ENCODE measurements at places on chromosomes 7 and 10.

GRCh38 chr7:76515999-76516443 lies 5.7 kb downstream of the UPK3B start:
- no peak for DNase-seq

- no peak for DNase-seq
Measured at GRCh38 chr10:75660823-75661222, 229.4 kb downstream of the LRMDA start.

- DNase-seq: no peak
Measured at GRCh38 chr10:78134773-78135306, 101.2 kb downstream of the RPS24 start.

GRCh38 chr10:84845628-84846261 lies 517.4 kb downstream of the CCSER2 start:
- no peak for DNase-seq

DNA sequence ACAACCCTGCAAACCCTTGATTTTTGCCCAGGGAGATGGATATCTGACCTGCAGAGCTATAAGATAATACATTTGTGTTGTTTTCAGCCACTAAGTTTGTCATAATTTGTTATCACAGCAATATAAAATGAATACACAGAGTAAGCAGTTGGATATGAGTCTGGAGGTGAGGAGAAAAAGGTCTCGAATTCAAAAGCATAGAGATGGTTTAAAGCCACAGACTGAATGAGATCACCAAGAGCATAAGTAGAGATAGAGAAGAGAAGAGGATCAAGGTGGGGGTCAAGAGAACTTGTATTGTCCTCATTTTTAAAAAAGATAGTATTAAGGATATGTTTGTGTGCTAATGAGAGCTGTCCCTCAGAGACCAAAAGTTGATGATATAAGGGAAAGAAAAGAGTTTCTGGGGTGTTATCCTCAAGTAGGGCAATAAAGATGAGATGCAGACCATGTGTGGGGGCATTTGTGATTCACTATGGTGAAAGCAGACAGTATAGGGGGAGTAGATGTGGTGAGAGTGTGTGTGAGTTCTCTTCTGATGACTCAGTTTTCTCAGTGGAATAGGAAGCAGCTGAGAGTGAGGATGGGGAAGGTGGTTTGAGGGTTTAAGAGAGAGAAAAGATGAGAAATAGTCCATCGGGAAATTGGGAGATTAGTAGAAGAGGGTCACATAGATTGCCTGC lies 25.8 kb upstream of the PCGF5 start:
- DNase-seq: no peak

- DNase-seq: no peak
Measured at GRCh38 chr7:155252444-155252887, 45.2 kb upstream of the INSIG1 start.

DNA sequence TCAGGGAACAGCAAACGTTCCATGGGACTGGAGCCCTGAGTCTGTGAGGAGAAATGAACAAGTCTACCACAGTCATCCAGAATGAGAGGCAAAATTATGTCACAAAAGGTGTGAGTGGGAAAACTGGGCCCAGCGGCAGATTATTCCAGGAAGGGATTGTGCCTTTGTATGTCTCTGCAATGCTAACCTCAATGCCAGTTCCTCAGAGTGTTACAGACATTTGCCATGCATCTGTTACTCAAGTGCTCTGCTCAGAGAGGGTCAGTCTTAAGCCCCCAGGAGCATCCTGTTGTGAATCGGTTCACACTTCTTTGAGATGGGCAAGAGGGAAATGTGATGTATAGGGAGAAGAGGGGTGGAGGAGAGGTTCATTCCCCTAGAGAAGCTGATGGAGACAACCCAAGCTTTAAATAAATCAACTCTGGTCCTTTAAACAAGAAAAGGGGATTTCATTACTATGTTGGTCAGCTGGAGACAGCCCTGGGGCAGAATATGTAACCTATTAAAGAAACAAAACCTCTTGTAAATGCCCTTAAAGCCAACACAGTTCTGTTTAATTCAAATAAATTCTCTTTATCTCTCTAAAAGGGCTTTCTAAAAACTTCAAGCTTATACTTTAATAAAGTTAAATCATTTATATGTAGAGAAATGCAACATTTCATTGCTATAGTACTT lies 85.9 kb upstream of the GRB10 start:
- DNase-seq: peak; percentile 4

- no peak for DNase-seq
Measured at GRCh38 chr7:158829021-158829341, 328 bp downstream of the ESYT2 start.

DNA sequence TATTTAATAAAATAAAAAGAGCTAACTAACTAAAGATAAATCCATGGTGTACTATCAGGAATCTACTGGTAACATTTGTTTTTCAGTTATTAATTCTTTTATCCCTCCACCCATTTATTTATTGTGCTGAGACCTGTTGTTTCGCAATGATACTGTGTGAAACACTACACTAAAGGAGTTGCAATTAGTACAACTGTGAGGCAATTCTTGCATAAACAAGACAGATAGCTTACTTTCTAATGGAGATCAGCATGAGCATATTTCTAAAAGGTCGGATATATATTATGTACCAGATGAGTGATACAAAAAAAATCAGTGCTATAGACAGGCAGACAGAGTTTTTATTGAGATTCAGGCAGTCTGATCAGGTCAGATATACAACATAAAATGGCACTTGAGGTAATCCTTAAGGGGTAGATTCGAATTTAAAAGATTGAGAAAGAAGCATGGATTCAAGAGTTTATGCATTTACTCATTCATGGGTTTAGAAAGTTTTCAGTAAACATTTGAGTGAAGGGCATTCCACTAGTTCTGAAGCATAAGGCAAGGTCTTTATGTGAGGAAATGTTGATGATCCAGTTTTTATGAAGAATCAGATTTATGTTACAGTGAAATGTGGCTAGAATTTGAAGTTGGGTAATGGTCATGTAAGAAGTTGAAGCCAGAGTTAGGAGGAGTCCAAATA lies 147.6 kb downstream of the POLR1F start:
- DNase-seq: no peak

DNA sequence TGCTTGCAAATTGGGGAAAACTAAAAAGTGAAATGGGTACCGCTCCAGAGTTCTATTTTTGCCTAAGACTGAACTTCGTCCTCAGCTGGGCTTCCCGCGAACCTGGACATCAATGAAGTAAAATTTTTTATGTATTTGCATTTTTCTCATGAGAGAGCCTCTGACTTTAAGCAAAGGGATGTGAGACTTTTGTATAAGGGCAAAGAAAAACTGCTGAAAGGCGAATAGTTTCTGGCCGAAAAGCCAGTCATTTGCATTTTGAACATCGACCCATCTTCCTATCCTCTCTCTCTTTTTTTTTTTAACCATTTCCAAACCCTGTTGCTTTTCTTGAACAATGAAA lies 573 bp downstream of the PMPCB start:
- no peak for DNase-seq

DNA sequence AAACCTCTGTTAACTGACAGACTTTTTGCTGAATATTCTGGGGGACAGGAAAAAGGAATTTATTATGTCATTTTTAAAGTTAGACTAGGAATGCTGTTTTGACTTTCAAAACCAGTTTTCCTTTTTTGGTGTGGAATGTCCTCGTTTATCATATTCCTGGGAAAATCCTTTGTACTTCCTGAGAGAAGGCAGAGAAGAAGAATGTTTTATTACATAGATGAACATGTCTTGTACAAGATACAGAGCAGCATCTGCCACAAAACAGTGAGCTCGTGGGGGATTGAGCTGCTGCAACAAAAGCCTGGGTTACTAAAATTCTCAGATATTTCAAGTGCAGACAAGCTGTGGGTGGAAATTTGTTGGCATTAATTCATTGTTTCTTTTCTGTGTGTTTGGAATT lies 20.2 kb downstream of the MCU start:
- no peak for DNase-seq

GRCh38 chr10:75111907-75112679 lies 637 bp downstream of the SAMD8 start:
- DNase-seq: peak; percentile 58

GRCh38 chr10:88680958-88681357 lies 16.7 kb downstream of the LIPF start:
- DNase-seq: no peak

- DNase-seq: no peak
Measured at GRCh38 chr7:22184549-22185199, 172.3 kb downstream of the RAPGEF5 start.

DNA sequence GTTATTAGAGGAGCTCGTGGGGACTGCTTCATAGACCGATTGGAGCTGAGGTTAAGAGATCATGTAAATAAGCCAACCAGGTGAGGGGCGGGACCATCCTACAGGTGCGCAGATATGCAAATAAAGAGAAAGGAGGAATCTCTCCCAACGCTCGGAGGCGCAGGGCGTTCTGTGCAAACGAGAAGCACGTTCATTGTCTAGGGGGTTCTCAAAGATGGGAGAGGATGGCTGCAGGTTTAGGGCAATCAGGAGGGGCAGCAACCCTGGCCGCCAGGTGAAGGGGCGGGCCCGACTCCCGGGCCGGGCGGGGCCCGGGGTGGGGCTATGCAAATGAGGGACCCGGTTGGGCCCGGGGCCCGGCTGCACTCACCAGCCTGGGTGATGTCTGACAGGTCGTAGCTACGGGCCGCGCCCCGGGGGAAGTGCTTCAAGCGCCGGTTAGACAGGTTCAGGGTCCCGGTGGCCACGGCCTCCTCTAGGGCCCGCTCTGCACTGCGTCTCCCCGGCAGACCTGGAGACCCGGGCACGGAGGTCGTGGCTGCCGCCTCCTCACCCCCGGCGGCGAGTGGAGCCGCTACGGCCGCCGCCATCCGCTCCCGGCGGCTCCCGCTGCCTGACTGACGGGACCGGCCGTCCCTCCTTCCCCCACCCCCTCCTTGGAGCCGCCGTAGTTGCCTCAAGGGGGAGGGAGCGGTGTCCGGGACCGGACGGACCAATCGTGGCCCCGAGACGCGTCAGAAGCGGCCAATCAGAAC lies at the start of gene LRCH4:
Gene LRCH4, minus strand, starts transcription at position 619 of the 755 bp plus-strand sequence. Its CDS starts 29 bp downstream, at position 590.
- DNase-seq: no peak

DNA sequence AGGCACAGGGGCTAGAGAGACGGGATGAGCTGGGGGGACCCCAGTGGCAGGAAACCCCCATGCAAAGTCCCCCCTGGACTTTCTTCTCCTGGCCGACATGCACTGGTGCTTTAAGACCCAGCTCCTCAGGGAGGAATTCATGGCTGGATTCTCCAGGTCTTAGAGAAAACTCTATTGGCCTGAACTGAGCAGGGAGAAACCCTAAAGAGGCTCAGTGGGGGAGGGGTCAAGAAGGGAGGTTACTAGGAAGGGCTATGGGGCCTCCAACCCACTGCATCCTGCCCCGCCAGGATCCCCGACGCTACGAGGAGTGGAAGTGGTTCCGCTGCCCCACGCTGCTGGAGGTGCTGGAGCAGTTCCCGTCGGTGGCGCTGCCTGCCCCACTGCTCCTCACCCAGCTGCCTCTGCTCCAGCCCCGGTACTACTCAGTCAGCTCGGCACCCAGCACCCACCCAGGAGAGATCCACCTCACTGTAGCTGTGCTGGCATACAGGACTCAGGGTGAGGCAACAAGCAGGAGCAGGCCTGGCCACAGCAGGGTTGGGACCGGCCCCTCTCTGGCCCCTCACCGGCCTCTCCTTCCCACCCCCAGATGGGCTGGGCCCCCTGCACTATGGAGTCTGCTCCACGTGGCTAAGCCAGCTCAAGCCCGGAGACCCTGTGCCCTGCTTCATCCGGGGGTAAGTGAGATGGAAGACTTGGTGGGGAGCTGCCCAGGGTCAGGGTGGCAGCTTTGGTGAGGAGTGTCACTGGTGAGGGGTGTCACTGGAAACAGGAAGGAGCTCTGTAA lies 13.8 kb downstream of the ATG9B start:
- no peak for DNase-seq

- DNase-seq: no peak
Measured at GRCh38 chr7:37354656-37355131, 94.0 kb downstream of the ELMO1 start.

GRCh38 chr7:124758327-124758726 lies 7.3 kb downstream of the GPR37 start:
- DNase-seq: no peak

DNA sequence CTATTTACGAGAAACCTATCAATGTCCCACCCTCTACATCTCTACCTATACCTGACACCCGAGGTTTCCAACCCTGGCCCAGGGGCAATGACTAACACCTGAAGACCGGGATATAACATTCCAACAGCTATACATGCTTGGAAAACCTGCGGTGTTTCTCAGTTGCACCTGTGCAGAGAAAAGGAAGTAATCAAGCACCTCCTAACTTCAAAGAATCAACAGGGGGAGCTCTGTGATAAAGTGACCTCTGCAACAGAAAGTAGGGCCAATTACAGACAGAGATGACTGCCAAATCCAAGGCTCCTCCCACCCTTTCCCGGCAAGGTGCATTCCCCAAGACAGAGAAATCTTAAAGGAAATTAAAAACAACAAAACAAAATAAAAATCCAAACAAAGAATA lies 41.3 kb downstream of the CCDC6 start:
- DNase-seq: no peak

- DNase-seq: no peak
Measured at GRCh38 chr7:51702673-51703072, 386.1 kb upstream of the COBL start.

DNA sequence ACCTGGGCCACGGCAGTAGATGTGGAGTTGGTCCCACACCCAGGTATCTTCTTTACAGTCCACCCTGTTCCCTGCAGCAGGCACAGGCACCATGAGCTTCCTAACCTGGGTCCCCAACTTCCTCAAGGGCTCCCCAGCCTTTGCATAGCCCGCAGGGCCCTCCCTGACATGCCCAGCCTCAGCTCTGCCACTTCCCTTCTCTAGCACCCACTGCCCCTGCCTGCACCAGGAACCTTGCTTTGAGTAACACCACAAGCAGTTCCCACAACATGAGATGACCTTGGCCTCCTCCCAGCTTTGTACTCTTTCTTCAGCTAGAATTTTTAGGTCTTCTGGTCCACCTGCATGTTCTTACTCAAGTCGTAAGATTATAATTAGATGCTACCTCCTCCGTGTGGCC lies 92.2 kb upstream of the ZPBP start:
- DNase-seq: no peak

DNA sequence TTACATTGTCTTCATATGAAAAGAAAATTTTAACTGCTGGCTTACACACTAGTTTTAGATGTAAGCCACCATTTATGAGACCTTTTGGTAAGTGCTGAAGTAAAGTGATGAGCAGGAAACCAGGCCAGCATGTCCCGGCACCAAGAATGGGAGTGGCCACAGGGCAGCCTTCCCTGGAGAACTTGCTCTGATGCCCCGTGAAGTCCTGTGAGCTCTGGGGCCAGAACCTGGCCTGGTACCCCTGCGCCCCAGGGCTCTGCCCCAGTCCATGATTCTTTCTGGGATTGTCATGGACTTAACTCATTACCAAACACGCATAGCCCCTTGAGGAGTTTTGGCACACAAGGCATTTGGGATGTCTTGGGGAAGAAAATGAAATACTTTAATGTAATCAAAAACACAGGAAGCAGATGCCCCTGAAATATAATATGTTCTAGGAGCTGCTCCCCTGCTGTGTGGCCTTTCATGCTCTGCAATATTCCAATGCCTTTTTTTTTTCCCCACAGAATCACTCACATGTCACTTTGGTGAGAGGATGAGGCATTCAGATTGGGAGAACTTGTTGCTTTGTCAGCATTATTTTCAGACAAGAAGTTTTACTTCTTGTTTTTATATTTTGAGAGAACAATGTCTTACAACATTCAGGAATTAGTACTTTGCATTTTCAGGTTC lies 53.1 kb upstream of the CXCL12 start:
- no peak for DNase-seq

- no peak for DNase-seq
Measured at GRCh38 chr10:96548589-96548988, 34.9 kb upstream of the TLL2 start.

- no peak for DNase-seq
Measured at GRCh38 chr10:44033008-44033407, 351.9 kb downstream of the CXCL12 start.
